ENCODE measurements at places on chromosomes 12 and 14. TPM values are rescaled to one million over a fixed set of nuclear protein-coding genes. Genes with fewer than 3 reads are reported as not detected.

TCL1A gene
- total RNA-seq, result 0.65 TPM

DEGS2 gene
- 0.61 TPM for total RNA-seq

- H3K36me3 ChIP-seq, result no peaks in the 10 kb centered on the region
- DNase-seq, result no peak
- no peak overlapping the region for H3K4me3 ChIP-seq
- no peak overlapping the region for H3K27ac ChIP-seq
- no peaks in the 10 kb centered on the region for H3K4me1 ChIP-seq
These were observed 9.2 kb downstream of the CD69 start for GRCh38 chr12:9751204-9752144.

GRCh38 chr12:91685917-91686316, 459.7 kb downstream of the BTG1 start:
- H3K4me3 ChIP-seq, result no peak overlapping the region
- no peak for DNase-seq
- H3K27ac ChIP-seq, result no peak overlapping the region
- H3K36me3 ChIP-seq, result no peaks in the 10 kb centered on the region
- no peaks in the 10 kb centered on the region for H3K27me3 ChIP-seq

DNA sequence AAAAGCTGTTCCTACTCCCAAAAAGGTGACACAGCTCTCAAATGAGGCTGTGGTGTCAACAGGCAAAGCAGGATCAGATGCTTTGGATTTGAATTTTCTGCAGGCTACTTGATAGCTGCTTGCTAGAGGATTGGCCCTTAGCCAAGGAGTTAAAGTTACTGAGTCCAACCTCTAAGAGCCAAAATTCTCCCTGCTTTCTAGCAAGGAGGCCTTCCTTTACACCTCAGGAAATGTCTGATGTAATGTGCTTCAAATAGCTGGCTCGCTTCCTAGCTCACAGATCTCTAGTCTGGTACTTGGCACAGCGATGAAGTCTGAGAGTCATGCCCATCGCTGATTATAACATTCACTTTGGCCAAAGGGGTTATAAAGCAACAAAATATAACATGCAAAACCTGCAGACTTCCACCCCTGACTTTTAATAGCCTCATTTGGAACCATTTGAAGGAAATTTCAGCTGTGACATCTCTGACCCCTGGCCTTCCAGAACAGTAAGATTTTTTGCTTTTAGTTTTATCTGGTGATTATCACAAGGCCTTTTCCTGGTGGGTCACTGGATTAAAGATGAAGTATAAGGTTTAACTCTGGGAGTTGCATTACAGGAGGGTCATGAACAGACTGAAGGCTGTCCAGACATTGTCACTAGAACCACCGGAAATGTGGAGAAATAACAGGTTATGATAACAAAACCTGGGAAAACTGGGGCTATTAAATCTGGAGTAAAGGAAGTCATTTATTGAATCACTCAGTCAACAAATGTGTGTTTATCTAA, 189.7 kb downstream of the EPS8 start:
- DNase-seq, result no peak
- H3K36me3 ChIP-seq, result no peaks in the 10 kb centered on the region
- no peaks in the 10 kb centered on the region for H3K4me1 ChIP-seq
- H3K4me3 ChIP-seq, result no peak overlapping the region

GRCh38 chr14:57970175-57970574, 104.3 kb upstream of the SLC35F4 start:
- H3K36me3 ChIP-seq, result no peaks in the 10 kb centered on the region
- H3K27ac ChIP-seq, result no peak overlapping the region
- no peak for DNase-seq
- no peak overlapping the region for H3K4me3 ChIP-seq

Data from H1 (cell line).